ENCODE measurements at places on chromosomes 3 and 15.

GRCh38 chr15:38144921-38145320 lies 107.7 kb upstream of the SPRED1 start:
- DNase-seq: no peak

DNA sequence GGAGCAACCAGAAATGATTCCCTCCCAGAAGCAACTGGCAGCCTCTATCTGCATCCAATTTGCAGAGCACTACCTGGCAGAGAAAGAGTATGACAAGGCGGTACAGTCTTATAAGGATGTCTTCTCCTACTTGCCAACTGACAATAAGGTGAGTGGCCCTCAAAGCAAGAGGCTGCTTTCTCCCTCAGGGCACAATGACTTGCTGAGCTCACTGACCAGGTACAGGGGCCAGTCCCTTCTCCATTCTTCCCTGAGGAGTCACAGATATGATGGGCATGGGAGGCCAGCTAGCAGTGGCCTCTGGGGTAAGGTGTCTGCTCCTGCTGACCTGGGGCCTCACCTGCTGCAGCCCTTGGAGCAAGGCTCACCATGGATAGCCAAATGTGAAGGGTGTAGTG lies 20.3 kb downstream of the CSRNP1 start:
- DNase-seq: no peak

GRCh38 chr3:15979495-15979894 lies 181.7 kb upstream of the ANKRD28 start:
- DNase-seq: no peak

GRCh38 chr3:143633816-143634215 lies 214.5 kb downstream of the SLC9A9 start:
- DNase-seq: no peak

DNA sequence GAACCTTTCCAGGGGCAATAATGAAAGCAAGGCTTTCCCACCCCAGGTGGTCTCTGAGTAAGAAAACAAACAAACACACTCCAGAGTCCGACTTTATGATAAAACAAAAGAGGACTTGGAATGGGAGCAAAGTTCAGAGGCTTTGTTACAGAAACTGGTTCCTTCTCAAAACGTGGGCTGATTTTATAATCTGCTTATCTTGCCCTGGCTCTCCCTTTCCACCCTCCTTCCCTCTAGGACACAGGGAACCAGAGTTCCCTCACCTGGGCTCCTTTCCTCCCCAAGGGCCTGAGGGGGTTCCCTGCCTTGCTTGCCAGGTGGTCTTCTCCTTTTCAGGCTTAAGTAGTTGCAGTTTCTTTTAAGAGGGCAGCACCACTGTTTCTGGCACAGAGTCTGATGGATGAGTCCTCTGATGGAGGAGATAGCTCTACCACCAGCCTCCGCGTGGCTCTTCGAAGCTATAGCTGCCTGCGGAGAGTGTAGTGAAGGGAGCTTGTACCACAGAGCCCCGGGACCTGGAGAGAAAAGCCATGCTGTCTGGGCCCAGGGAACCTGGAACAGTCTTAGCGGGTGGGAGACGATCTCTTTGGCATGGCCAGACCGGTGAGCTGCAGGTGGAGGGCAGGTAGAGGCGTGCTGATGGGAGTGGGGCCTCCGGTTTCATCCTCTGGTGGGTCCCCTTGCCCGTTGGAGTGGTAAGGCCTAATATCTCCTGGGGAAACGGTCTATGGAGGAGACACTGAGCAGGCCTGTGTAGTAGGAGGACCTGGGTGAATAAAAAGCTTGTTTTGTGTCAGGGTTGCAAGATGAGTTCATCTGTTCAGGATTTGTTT lies 68.7 kb downstream of the SMAD6 start:
- DNase-seq: no peak
